Chondrocyte (in vitro differentiated cells): ENCODE measurements at places on chromosomes 11 and 22. TPM values are rescaled to one million over a fixed set of nuclear protein-coding genes. Genes with fewer than 3 reads are reported as not detected.

GRCh38 chr11:97739932-97740800 lies 1280.6 kb upstream of the CNTN5 start:
- H3K36me3 ChIP-seq = peaks cover 3% of the 10 kb centered on the region
- no peaks in the 10 kb centered on the region for H3K27me3 ChIP-seq
- DNase-seq = no peak
- peaks cover 40% of the 10 kb centered on the region for H3K4me1 ChIP-seq
- peak overlapping the region; percentile 28 for H3K27ac ChIP-seq
- no peak overlapping the region for H3K4me3 ChIP-seq

- H3K36me3 ChIP-seq = no peaks in the 10 kb centered on the region
- no peaks in the 10 kb centered on the region for H3K27me3 ChIP-seq
- peaks cover 72% of the 10 kb centered on the region for H3K4me1 ChIP-seq
- H3K4me3 ChIP-seq = no peak overlapping the region
- H3K27ac ChIP-seq = no peak overlapping the region
Measured at GRCh38 chr11:86625981-86626380, 46.4 kb downstream of the ME3 start.

DNA sequence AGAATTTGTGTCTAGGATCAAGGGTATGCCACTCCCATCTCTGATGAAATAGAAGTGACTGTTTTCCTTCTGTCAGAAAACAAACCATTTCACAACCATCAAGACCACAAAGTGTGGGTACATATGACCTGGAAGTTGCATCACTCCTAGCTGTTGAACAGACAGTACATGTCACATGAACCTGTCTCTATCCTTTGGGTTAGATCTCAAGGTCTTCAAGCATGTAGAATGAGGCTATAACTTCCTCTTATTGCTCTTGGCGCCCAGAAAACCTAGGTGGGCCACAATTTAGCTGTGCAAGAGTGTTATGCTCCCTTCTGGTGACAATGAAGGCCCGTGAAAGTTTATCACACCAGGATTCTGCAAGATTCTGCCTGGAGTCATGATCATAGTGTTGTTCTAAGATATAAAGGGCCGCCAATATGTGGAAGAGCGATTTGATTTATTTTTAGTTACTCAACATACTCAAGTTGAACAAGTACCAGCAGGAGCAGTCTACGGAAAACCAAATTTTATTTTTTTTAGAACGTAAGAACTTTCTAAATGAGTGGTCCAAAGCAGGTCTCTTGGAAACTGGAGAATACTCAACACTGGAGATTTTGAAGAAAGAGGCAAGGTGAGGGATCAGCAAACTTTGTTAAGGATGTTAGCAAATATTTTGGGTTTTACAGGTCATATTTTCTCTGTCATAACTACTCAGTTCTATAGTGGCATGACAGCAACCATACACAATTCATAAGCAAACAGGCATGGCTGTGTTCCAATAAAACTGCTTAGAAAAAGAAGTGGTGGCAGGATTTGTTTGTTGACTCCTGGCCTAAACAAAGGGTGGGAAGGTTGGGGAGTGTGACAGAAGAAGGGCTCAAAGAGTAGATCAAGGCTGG lies 101.8 kb downstream of the USP35 start:
- no peak for DNase-seq
- peaks cover 3% of the 10 kb centered on the region for H3K4me1 ChIP-seq
- no peak overlapping the region for H3K4me3 ChIP-seq
- peaks cover 6% of the 10 kb centered on the region for H3K36me3 ChIP-seq

GRCh38 chr11:441418-442274 lies at the start of gene ANO9:
Gene ANO9 (minus strand): TSS chr11:442011. CDS start chr11:441926, 85 bp downstream.
- H3K27ac ChIP-seq = no peak within 1 kb of the TSS
- H3K4me3 ChIP-seq = no peak within 1 kb of the TSS
- H3K4me1 ChIP-seq = peaks cover 10% of the 10 kb centered on the region
- H3K36me3 ChIP-seq = no peaks in the 10 kb centered on the region
- DNase-seq = peak; percentile 88

The CALCA gene
- not detected in 3 replicates for total RNA-seq

DNA sequence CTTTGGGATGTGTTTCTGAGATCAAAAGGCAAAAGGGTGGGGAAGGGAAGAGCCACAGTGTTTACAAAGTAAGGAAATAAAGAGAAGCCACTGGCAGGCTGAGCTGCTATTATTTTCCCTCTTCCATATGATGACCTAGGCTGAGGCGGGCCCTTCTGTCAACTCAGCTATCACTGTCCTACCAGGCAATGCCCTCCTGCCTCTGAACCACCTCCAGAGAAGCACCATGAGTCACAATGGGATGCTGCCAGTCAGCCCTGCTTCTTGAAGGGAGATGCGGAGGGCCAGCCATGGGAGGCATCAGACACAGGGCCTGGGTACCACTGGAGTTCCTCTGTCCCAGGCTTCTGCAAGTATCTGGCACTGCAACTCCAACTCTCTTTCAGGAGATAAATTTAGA lies 107.9 kb upstream of the BID start:
- H3K4me1 ChIP-seq = no peaks in the 10 kb centered on the region
- H3K27ac ChIP-seq = no peak overlapping the region
- peaks cover 25% of the 10 kb centered on the region for H3K36me3 ChIP-seq

GRCh38 chr22:47151490-47151889 lies 389.0 kb downstream of the TBC1D22A start:
- no peak overlapping the region for H3K4me3 ChIP-seq
- peaks cover 7% of the 10 kb centered on the region for H3K4me1 ChIP-seq
- no peak overlapping the region for H3K27ac ChIP-seq
- H3K36me3 ChIP-seq = no peaks in the 10 kb centered on the region
- DNase-seq = no peak
- H3K27me3 ChIP-seq = no peaks in the 10 kb centered on the region

GRCh38 chr11:27209562-27210005 lies 153.4 kb downstream of the CCDC34 start:
- H3K4me3 ChIP-seq = no peak overlapping the region
- no peaks in the 10 kb centered on the region for H3K27me3 ChIP-seq
- no peak for DNase-seq
- H3K27ac ChIP-seq = peak overlapping the region; percentile 81
- H3K36me3 ChIP-seq = peaks cover 4% of the 10 kb centered on the region

GRCh38 chr11:19557720-19558140 lies 154.9 kb upstream of the NAV2 start:
- no peak overlapping the region for H3K27ac ChIP-seq
- no peaks in the 10 kb centered on the region for H3K36me3 ChIP-seq
- peaks cover 6% of the 10 kb centered on the region for H3K27me3 ChIP-seq

- no peak for DNase-seq
- no peaks in the 10 kb centered on the region for H3K27me3 ChIP-seq
- peak overlapping the region; percentile 100 for H3K4me3 ChIP-seq
Measured at GRCh38 chr11:57763568-57763967, 2.0 kb downstream of the CTNND1 start.

GRCh38 chr11:34593085-34593484 lies 27.8 kb upstream of the EHF start:
- DNase-seq = no peak
- H3K36me3 ChIP-seq = peaks cover 8% of the 10 kb centered on the region
- H3K4me1 ChIP-seq = no peaks in the 10 kb centered on the region
- H3K27me3 ChIP-seq = peaks cover 22% of the 10 kb centered on the region
- no peak overlapping the region for H3K27ac ChIP-seq
- H3K4me3 ChIP-seq = no peak overlapping the region

GRCh38 chr11:124536520-124536919 lies 6.9 kb downstream of the OR8B12 start:
- DNase-seq = no peak
- H3K4me1 ChIP-seq = no peaks in the 10 kb centered on the region
- H3K27me3 ChIP-seq = peaks cover 27% of the 10 kb centered on the region
- H3K4me3 ChIP-seq = no peak overlapping the region
- no peak overlapping the region for H3K27ac ChIP-seq
- no peaks in the 10 kb centered on the region for H3K36me3 ChIP-seq

- H3K27ac ChIP-seq = no peak overlapping the region
- H3K36me3 ChIP-seq = no peaks in the 10 kb centered on the region
- peak; percentile 72 for DNase-seq
- no peak overlapping the region for H3K4me3 ChIP-seq
- H3K4me1 ChIP-seq = peaks cover 57% of the 10 kb centered on the region
- peaks cover 5% of the 10 kb centered on the region for H3K27me3 ChIP-seq
Measured at GRCh38 chr11:119794141-119794665, 65.2 kb upstream of the NECTIN1 start.

The HOATZ gene
- total RNA-seq = not detected in 3 replicates

- peaks cover 3% of the 10 kb centered on the region for H3K4me1 ChIP-seq
- DNase-seq = no peak
- H3K4me3 ChIP-seq = no peak overlapping the region
- H3K36me3 ChIP-seq = no peaks in the 10 kb centered on the region
Measured at GRCh38 chr22:44621401-44622146, 80.4 kb upstream of the PRR5 start.

GRCh38 chr11:1707751-1708150 lies 10.8 kb downstream of the KRTAP5-6 start:
- peaks cover 2% of the 10 kb centered on the region for H3K36me3 ChIP-seq
- no peak for DNase-seq
- H3K27ac ChIP-seq = no peak overlapping the region
- peaks cover 29% of the 10 kb centered on the region for H3K27me3 ChIP-seq
- peaks cover 5% of the 10 kb centered on the region for H3K4me1 ChIP-seq

The CCDC81 gene
- total RNA-seq = 1.7 to 9.6 TPM (median 8.5 TPM) in 3 replicates

The SGSM1 gene
- total RNA-seq = 0.05 TPM in 1 of 3 replicates, not detected in the others

DNA sequence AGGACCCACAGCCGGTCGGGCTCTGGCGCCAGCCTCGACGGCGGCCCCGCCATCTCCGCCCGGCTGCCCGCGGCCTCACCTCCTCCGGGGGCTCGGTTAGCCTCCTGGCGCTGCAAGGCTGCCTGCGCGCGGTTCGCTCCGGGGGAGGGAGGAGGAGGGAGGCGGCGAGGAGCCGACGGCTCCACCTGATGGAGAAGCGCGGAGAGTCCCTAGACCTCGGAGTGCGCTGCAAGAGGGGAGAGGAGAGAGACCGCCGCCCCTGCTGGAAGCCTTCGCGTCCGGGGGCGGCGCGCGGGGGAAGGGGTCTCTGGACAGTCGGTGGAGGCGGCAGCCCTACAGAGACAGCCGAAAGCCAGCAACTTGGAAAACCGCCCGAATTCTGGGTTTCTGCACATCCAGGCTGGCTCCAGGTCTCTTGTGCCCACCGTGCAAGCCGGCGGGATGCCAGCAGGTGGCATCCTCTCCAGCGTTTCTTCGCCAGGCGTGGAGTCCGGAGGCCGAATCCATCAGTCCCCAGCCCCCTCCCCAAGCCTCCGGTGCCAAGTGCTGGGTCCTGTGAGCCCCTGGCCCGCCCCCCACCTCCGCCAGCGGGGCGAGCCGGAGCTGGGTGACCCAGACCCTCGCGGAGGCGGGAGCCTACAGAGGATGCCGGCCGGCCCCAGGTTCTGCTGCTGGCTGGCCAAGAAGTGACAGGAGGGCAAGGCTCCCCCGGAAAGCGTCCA lies 2.9 kb upstream of the KIRREL3 start:
- H3K27me3 ChIP-seq = peaks cover 15% of the 10 kb centered on the region
- H3K36me3 ChIP-seq = no peaks in the 10 kb centered on the region
- DNase-seq = no peak
- H3K4me3 ChIP-seq = peak overlapping the region; percentile 47
- H3K4me1 ChIP-seq = peaks cover 5% of the 10 kb centered on the region

- H3K27me3 ChIP-seq = no peaks in the 10 kb centered on the region
- DNase-seq = peak; percentile 71
- no peaks in the 10 kb centered on the region for H3K36me3 ChIP-seq
- peaks cover 51% of the 10 kb centered on the region for H3K4me1 ChIP-seq
- H3K4me3 ChIP-seq = no peak overlapping the region
- peak overlapping the region; percentile 62 for H3K27ac ChIP-seq
Measured at GRCh38 chr22:27636716-27637508, 164.6 kb downstream of the MN1 start.

- H3K36me3 ChIP-seq = peaks cover 18% of the 10 kb centered on the region
- DNase-seq = no peak
- no peaks in the 10 kb centered on the region for H3K27me3 ChIP-seq
- H3K4me3 ChIP-seq = no peak overlapping the region
- no peak overlapping the region for H3K27ac ChIP-seq
Measured at GRCh38 chr11:67211656-67212436, 54.4 kb upstream of the GRK2 start.
